ENCODE measurements at places on chromosomes 6 and 20.
A peak's percentile ranks its signal among the peaks of the same experiment; 100 is the strongest.

- no peak for DNase-seq
Measured at GRCh38 chr6:107342144-107342543, 117.2 kb downstream of the PDSS2 start.

GRCh38 chr6:131226459-131227157 lies 91.3 kb downstream of the AKAP7 start:
- no peak for DNase-seq

DNA sequence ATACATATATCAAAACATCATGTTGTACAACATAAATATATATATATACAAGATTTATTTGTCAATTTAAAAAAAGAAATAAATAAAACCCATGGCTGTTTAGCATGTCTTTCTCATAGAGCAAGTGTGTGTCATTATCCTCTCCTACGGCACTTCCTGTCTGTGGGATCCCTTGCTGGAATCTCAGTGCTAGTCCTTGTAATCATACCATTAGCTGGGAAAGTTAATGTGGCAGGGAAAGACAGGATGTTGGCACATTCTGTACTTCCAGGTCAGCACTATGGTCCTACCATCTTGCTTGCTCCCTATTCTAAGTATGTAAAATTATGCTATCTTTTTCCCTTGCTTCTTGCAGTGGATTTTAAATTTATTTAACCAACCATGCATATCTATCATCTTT lies 9.5 kb upstream of the SLC17A3 start:
- DNase-seq = no peak

DNA sequence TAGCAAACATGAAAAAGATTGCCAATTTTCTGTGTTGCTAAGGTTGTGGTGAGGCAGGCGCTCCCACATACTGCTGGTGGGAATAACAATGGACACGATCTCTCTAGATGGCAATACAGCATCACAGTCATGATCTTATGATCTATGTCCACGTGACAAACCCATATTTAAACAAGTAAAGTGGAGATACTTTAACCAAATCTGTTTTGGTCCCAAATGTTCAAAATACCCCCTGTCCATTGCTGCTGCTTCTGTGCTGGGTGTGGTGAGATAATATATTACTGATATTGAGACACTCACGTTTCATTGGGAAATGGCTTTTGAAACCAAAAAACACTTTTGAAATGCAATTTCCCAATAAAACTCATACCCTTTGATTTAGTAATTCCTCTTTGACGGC lies 23.0 kb downstream of the SIRPD start:
- DNase-seq = no peak

DNA sequence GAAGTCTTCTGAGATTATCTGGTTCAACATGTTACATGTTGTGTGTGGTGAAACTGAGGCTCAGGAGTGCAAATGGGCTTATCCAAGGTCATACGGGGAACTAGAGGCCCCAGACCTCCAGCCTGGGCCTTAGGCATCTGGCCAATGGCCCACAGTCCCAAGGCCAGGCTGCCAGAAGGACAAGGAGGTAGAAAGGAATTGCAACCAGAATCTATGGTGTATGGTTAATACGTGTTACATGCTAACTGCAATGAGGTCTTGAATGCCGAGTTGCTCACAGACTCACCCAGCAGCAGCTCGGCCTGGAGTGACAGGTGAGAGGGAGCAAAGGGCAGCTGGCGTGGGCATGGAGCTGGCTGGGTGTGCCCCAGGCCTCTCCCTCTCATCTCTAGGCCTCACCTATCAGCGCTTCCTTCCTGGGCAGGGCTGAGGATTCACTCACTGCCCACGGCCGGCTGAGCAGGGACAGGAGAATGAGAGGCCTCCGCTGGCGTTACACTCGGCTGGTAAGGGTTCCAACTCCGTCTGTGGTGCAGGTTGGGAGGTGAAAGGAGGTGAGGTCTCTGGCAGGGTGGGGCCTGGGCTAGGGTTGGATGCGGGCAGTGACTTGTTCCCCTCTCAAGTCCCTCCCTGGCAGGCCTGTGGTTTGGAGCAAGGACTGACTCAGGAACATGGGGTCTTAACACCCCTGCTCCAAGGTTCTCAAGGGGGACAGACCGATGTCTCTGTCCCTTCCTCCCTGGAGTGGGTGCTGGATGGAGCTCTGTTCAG lies at the start of gene TLDC2:
TLDC2 (plus strand) TSS at position 437 of the 771 bp plus-strand sequence; CDS start at position 474, 37 bp downstream.
- no peak for DNase-seq

DNA sequence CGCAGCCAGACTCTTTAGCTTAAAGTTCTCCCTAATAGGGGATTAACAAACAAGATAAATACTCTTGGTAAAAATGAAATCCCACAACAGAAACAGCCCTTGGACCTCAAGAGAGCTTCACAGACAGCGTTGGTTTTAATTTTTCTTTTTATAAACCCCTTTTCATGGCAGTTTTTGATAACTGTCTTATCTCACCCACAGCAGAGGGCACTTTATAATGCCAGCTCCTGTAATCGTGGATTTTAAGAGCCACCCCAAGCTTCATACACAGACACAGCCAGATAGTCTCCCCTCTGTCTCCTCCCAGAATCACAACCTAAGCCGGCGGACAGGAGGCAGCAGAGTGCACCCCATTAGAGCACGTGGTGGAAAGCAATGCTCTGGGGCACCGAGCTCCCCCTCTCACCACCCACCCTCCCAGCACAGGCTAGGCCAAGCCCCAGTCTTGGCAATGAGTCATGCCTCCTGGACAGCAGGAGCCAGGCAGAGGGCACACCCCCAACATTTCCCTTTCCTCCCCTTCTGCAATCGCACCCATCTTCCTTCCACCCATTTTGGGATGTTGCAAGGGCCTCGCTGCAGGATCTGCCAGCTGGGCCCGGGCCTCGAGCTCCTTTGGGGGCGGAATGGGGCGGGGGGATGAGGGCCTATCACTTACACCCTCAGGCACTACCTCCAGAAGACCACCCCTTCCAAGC lies 2.4 kb downstream of the JAG1 start:
- DNase-seq = no peak

GRCh38 chr6:41763470-41763869 lies 16.2 kb downstream of the FRS3 start:
- no peak for DNase-seq

GRCh38 chr6:13252790-13253189 lies 75.5 kb downstream of the TBC1D7 start:
- DNase-seq = no peak

DNA sequence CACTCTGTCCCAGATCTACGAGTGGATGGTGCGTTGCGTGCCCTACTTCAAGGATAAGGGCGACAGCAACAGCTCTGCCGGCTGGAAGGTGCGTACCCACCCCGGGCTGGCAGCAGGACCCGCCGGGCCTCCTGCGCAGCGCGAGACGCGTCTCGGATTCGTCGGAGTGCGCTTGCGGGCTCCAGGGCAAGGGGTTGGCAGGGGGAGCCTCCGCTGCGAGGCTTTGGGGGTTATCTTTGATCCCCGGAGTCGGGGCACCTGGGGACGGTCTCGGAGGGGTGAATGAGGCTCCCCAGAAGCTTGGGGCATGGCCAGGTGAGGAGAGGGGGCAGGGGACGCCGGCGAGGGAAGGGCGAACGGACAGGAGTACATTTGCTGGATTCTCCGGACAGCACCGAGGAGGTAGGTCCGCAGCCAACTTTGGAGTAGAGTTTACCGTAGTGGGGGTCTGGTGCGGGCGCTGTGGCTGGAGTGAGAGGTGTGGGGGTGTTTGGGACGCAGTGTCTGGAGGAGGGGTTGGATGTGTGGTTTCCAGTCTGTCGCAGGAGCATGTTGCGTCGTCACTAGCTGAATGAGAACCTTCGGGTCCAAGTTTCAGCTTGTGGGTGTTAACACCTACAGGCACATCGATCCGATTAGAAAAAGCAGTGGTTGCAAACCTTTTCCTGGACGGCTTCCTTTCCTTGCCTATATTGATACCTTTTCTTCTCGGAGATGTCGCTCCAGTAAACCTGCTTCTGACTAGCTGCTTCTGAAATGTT lies 1.2 kb downstream of the FOXO3 start:
- peak; percentile 33 for DNase-seq
